ENCODE measurements at places on chromosomes 16 and 17. TPM values are rescaled to one million over a fixed set of nuclear protein-coding genes. Genes with fewer than 3 reads are reported as not detected.

Gene SLC52A1
- total RNA-seq = 2.5 TPM

- peak; percentile 59 for DNase-seq
These were observed 41.5 kb downstream of the CD300LF start for GRCh38 chr17:74671031-74671771.

Gene NPIPA1
- 158 TPM for total RNA-seq

- DNase-seq = no peak
These were observed 409.5 kb downstream of the CA10 start for GRCh38 chr17:51748749-51749604.

All from ureter (tissue), 1 donor.